ENCODE measurements at places on chromosomes 3 and 15.

DNA sequence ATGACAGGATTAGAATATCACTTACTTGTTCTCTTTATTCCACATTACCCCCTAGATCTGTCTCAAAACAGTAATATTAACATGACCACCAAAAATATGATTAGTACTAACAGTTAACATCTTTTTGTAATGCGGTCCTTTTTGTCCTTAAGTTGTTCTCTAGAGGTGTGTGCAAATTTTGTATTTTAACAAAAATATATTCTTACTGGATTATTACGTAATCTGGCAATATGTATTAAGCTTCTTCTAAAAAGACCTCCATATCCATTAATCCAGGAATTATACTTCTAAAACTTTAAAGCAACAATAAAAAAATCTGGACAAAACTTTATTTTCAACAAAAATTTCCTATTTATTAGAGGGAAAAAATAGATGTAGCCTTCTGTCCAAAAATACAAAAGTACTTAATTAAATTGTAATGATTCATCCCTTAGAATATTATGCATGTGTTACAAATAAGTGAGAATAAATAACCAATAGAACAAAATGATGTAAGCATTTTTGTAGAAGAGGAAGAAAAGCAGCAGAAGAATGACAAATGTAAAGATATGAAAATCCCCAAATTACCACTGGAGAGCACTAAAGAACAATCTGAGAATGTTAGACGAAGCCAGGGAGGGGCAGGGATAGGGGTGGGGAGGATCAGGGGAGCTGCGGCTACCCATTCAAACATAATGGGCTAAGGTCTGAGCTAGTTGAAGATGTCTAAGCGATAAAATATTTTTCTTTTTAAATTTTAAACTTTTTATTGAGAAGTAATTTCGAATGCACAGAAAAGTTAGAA is 945.6 kb downstream of the MCTP2 start:
- no peak for DNase-seq

DNA sequence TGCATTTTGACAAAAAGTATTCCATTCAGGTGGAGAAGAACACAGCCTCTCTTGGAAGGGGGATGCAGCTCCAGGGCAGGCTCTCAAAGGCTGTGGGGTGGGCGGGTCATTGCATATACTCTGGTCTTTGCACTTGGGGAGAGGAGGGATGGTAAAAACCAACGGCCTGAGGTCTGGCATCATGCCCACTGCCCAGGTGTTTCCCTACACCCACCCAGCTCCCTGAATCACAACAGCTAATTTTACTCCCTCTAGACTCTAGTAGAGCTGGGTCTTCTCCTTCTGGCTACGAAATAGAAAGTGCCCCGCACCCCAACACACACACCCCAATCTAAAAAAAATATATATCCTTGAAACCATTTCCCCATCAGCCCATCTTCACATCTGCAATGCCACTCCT is 1.0 kb downstream of the MYLK start:
- DNase-seq: no peak

DNA sequence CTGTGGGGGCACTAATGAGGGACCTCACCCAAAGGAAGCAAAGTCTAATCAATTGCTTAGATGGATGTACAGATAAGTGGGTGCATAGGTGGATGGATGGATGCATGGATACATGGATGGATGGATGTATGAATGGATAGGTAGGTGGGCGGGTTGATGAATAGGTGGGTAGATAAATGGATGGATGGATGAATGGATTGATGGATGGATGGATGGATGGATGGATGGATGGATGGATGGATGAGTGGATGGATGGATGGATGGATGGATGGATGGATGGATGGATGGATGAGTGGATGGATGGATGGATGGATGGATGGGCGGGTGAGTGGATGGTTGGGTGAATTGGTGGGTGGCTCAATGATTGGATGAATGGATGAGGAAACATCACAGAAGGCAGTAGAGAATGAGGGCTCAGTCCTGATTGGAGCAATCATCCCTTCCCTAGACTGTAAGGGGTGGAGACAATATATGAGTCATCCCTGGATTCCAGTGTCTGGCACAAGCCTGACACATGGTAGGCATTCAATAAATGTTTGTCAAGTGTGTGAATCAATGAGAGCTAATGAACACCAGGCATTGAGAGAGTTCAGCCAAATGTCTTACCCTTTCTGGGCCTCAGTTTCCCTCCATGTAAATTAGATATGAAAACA is 40.4 kb upstream of the PXYLP1 start:
- DNase-seq: no peak

DNA sequence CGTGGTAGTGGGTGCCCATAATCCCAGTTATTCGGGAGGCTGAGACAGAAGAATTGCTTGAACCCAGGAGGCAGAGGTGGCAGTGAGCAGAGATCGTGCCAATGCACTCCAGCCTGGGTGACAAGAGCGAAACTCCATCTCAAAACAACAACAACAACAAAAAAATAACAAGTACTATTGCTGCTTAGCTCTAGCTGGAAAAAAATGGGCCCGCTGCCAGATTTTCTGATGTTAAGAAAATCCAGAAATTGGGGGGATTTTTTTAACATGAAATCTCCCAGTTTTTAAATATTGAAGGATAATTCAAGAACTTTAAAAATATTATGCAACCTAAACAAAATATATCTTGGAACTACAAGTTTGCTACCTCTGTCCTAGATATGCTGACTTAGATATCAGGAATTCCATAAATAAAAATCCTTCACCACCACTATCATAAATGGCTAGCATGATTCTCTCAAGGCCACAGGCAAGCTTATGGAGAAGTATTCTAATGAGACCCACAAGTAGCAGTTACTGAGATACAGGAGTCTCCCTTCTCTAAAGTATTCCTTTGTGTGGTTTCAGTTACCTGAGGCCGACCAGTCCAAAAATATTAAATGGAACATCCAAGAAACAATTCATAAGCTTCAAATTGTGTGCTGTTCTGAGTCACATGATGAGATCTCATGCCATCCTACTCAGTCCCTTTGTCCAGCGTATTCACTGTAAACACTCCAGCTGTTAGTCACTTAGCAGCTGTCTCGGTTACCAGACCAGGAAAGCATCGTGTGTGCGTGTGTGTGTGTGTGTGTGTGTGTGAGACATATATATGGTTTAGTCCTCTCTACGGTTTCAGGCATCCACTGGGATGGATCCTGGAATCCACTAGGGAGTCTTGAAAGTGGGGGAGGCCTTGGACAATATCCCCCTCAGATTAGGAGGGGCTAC is 277.2 kb downstream of the TBL1XR1 start:
- DNase-seq: no peak

GRCh38 chr3:172106989-172107388 is 67.6 kb downstream of the FNDC3B start:
- DNase-seq: peak; percentile 63

GRCh38 chr15:85008474-85009260 is 27.0 kb downstream of the PDE8A start:
- no peak for DNase-seq

GRCh38 chr3:33456756-33457155 is 16.6 kb upstream of the UBP1 start:
- no peak for DNase-seq

DNA sequence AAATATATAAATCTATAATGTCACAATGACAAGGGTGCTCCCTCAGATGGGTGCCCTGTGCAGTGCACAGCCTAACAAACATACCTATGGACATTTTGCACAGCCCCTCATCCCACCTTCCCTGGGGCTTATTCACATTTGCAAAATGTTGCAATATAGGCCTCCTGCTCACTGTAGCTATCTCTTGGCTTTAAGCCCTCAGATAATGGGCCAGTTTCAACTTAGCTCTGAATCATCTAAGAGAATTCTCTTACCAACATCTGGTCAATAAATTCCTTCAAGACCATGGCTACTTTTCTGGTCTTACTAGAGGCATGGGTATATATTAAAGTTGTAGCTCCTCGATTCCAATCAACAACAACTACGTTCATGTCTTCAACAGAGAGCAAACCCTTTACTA is 17.9 kb downstream of the LIPH start:
- DNase-seq: no peak

GRCh38 chr3:71565976-71566375 is 17.6 kb downstream of the FOXP1 start:
- no peak for DNase-seq

DNA sequence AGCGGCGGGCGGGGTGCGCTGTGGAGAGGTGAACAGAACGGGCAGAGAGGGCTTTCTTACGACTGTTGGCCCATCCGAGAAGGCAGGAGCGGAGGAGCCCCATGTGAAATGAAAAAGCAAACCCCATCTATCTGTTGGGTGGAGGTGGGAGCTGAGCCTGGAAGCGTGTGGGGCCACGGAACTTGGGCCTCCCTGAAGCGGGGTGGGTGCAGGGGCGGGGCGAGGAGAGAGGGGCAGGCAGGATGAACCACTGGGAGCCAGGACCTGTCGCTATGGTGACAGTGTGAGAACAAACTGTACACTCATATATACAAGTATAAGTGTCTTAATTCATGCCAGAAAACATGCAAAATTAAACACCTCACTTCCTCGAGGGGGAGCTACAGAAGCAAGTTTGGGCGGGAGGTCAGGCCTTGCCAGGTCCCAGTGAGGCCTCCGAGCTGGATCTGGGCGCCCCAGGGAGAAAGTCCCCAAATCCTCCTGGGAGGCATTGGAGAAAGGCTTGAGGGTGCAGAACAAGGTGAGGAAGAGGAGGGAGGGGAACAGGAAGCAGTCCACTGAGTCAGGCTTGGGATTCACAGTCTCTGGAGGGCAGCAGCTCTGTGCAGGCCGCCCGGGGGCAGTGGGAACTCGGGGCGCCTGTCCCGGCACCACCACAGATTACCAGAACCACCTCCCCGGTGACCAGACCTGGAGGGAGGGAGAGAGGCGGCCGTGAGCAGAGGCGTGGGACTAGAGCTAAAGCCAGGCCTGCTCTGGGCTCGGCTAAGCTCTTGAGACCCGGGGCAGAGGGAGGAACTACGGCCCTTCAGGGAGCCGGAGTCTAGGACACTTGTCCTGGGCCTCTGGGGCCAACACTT is 34.8 kb downstream of the RBPMS2 start:
- DNase-seq: no peak
